Stimulated activated CD4-positive, alpha-beta T cell treated with anti-CD3 and anti-CD28 coated beads, Interleukin-12 subunit alpha, Interleukin-12 subunit beta, amount 100 ng/mL, for 4 hours (primary cell): ENCODE measurements at places on chromosomes 6 and 20.
A peak's percentile ranks its signal among the peaks of the same experiment; 100 is the strongest.

DNA sequence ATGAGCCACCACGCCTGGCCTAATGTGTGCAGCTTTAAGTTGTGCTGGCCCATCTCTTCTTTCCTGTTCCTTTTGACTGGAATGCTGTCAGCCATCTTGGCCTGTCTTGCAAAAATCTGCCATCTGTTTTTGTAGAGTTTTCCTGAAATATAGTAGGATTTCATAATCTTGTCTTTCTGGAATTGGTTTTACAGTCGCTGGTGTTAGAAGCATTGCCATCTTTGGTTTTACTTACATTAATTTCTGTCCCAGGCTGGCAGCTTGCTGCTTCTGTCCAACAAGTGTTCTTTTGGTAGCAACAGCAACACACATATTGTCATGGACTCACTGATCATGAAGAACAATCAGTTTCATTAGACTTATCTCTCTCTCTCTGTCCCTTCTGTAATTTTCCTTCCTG, 29.1 kb upstream of the TULP1 start:
- DNase-seq, result no peak

DNA sequence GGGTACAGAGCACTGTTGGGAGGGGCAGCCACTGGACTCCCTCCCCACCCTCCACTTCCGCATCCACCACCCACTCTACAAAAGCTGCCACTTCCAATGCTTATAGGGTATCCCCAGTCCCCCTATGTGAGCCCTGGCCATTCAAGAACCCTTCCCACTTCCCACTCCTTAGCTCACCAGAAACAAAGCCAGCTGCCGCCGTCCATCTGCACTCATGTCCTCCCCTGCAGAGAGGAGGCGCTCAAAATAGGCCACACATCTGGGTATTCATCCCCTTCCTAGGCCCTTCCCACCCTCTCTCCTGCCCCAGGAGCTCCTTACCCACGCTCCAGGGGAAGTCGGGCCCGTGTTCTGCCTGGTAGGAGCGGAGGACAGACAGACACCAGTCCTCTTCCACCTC, 6.5 kb upstream of the LY6G5C start:
- no peak for DNase-seq

DNA sequence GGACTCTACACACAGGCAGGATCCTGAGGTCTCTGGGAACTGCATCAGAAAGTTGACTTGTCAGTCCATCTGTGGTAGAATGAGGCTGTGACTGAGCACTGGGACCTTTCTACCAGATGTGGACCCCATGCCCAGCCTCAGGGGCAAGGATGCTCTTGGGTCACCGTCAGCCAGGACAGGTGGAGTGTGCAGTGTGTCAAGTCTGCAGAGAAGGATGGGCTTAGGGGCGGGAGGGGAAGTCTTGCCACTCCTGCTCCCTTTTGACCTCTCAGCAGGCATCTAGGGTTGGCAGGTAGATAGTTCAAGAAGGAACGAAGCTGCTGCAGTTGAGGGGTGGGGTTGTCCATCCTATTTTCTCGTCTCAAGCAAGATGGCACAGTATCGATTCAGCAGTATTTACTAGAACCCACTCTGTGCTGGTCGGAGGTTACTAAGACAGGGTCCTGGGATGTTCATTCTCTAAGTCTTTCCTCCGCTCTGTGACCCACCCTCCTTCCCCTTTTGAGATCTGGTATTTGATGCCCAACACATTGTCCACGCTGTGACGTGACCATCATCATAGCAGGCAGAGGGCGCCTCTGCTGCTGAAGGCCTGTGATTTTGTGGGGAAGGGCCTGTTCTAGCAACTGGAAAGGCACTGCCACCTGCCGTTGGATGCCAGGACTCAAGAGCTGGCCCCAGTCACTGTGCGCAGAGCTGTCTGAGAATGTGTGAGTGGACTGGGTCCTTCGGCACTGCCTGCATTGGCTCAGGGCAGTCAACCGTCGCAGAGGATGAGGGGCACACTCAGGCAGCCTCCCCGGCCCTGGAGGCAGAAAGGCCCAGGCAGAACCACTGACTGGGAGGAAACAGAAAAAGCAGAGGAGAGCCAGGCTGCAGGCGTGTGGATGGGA, 23.2 kb downstream of the RBCK1 start:
- no peak for DNase-seq

- DNase-seq, result no peak
Observed at GRCh38 chr20:62603021-62603906, 39.0 kb upstream of the SLCO4A1 start.

- no peak for DNase-seq
Observed at GRCh38 chr6:123306334-123306733, 310.3 kb downstream of the CLVS2 start.

- DNase-seq, result no peak
Observed at GRCh38 chr6:31528307-31528777, 420 bp upstream of the MCCD1 start.

GRCh38 chr6:170130201-170130621, 160.7 kb downstream of the DLL1 start:
- DNase-seq, result no peak

DNA sequence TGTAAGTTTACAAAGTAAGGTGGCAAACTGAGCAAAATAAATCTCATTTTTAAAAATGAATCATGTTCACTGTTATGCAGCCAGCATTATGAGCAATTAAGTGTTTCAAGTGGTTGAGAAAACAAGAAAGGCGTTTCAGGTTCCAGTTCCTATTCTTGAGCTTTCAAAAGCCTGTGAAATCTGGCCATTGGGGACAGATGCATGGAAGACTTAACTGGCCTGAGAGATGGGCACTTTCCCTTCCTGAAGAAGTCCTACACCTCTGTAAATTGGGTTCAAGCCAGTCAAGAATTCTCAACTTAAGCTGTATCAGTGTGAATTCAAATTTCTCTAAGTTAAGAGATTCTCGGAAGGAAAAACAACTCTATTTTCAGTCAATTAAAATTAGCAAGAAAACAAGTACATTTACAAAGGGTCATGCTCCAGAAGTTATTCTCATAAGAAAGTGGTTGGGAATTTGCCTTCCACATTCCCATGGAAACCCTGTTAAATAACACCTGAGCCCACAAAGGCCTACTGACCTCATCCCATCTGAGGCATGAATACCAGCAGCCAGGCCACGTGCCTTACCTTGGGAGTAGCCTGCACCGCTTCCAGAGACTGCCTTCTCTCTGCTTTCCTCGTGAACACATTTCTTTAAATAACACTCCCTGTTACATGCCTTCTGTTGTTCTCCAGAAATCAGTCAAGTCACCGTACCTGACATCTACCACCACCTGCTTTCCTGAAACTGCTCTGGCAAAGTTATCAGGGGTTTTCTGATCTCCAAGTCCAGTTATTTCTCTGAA, 19.4 kb downstream of the MAP3K5 start:
- no peak for DNase-seq

GRCh38 chr6:41157323-41157722, 3.2 kb upstream of the TREML1 start:
- DNase-seq, result no peak

DNA sequence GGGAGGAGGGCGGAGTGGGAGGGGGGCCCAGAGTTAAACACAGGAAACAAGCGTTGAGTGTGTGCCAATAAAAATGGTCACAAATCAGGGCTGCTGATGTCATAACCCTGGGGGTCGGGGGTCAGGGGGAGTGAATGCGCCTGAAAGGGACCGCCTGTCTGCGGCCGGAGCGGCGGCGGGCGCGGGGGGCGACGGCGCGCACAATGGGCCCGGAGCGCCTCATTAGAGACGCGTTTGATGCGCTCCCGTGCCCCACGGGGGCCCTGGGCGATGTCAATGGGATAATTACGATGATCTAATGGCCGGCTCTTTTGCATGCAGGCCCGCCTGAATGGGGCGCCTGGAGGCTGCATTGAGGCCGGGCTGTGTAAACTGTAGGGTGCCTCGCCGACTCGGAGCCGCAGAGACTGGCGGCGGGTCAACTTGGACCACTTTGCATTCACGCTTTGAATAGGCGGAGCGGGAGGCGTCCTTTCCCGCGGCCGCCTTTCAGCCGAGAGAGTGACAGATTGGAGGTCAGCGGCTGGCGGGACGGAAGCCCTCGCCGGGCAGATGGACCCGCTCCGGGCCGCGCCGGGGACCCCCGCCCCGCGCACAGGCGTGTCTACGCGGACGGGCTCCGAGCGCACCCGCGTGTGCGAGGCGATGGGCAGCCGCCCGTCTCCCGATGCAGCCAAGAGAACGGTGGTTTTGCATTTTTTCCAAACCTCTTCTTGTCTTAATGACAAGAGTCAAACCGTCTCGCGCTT, 296.1 kb downstream of the TFAP2C start:
- no peak for DNase-seq

DNA sequence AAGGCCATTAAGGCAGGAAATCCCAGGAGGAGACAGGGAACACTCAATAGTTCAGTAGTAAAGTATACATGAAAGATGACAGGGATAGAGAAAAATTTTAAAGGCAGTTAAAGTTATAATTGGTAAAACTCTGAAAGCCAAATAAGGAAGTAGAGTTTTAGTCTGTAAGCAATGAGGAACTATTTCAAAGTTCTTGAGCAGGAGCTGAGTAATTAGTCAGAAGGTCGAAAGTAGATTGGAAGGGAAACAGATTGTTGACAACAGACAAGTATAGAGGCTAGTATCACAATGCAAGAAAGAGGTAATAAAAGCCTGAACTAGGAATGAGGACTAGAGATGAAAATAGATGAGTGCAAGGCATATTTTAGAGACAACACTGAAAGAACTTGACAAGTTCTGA, 150.3 kb downstream of the CDK19 start:
- no peak for DNase-seq

DNA sequence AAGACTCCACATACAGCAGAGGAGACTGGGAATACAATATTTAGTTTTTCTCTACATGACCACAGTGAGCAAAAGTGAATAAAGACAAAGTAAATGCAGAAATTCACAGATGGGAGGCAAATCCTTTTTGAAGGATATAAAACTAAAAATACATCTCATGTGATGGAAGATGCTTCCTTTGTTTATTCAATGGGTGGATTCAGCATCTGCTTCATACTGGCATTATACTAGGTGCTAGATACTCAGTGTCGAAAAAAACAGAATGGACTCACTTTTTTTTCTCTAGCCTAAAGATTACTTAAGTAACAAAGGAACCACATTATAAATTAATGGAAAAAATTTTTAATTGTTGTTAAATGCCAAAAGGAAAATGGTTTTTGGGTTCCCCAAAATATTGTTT, 216.2 kb downstream of the TRDN start:
- DNase-seq, result no peak

DNA sequence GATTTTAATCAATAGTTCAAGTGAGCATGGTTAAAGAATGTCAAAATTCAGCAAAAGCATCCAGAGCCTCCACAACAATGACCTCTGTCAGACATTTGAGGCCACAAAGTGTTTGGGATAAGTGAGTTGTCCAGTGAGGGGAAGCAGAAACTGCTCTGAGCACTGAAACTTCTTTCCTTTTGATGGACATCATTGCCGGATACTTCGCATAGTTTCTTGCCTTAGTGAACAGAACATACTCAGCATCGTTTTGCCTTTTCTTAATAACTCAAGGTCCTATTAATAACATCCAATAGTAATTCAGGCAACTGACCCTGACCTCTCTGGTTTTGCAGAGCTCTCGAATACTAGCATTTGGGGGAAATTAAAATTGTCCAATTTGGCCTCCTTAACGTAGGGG, 78.6 kb downstream of the EDN3 start:
- no peak for DNase-seq

- DNase-seq, result peak; percentile 45
Observed at GRCh38 chr20:32536851-32537656, 48.1 kb downstream of the NOL4L start.

- DNase-seq, result no peak
Observed at GRCh38 chr20:45575931-45576330, 3.2 kb downstream of the WFDC8 start.

- no peak for DNase-seq
Observed at GRCh38 chr6:32189069-32189741, 797 bp downstream of the PBX2 start.

DNA sequence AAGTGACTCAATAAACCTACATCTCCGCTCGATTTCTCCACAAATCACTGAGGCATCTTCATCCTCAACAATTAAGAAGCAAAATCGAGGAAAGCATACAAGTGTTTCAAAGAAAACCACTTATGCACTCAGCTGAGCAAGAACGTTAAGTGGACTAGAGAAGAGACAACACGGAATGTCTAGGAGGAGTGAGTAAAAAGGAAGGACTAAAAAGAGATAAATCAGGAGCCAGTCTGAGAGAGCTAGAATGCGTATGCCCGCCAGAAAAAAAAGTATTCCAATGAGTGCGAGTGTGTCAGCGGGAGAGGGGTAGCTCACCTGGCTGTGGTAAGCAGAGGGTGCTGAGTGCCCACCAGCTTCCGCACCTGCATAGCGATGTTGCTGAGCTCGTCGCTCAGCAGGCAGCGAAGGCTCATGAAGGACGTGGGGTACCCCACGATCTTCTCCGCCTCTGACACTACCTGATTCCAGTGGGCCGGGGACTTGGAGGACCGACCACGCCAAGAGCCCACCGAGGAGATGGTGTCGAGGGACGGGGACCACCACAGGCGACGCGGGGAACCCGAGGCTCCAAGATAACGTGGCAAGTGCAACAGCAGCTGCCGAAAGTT, 587 bp downstream of the PDSS2 start:
- DNase-seq, result no peak

DNA sequence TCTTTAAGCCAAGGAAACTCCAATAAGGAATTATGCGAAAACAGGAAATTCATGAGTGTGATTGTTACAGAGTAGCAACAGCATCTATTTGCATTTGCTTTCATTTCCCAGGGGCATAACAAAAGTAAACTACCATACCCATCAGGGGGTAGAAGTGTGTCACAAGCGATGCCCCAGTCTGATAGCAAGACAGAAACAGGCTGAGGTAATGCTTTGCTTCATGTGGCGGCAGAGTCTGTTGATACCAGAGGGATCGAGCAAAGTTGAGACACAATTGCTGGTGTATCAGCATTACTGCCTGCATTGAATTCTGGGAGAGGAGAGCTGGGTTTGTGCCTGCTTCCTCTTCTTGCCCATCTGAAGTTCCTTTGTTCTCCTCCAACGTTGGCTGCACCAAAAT, 51.2 kb upstream of the LYRM2 start:
- DNase-seq, result no peak

DNA sequence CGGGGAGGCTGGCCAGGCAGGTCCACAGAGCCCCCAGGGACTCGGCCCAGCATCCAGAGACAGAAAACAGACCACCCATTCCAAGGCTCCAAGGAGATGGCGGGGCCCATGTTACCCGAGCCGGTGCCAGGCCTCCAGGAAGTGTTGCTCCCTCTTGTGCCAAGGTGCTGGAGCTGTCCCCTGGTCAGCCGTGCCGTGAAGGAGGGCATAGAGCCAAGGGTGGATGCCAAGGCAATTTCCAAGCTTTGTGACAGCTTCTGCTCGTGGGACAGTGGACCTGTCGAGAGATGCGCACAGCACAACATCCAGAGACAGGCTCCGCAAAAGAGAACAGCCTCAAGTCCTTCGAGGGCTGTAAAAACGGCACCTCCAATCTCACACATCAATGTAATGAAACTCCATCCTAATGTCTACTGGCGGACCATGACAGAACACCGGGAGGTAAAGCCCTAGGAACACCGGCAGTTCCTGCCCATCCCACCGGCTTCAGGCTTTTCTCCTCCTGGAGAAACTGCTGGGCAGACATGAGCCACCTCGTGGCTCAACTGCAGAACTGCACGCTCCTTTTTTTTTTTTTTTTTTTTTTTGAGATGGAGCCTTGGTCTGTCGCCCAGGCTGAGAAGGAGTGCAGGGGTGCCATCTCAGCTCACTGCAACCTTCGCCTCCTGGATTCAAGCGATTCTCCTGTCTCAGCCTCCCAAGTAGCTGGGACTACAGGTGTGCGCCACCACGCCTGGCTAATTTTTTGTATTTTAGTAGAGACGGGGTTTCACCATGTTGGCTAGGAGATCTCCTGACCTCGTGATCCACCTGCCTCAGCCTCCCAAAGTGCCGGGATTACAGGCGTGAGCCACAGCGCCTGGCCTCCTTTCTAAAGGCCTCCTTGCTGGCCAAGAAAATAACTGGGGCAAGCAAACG, 30.9 kb upstream of the AVP start:
- peak; percentile 7 for DNase-seq
